Activated CD4-positive, alpha-beta T cell treated with anti-CD3 and anti-CD28 coated beads, Interleukin-2, amount 10 ng/mL, durations not matched to agents 7 days and 5 days (primary cell): ENCODE measurements at places on chromosomes 16 and 17. TPM values are rescaled to one million over a fixed set of nuclear protein-coding genes. Genes with fewer than 3 reads are reported as not detected.

DNA sequence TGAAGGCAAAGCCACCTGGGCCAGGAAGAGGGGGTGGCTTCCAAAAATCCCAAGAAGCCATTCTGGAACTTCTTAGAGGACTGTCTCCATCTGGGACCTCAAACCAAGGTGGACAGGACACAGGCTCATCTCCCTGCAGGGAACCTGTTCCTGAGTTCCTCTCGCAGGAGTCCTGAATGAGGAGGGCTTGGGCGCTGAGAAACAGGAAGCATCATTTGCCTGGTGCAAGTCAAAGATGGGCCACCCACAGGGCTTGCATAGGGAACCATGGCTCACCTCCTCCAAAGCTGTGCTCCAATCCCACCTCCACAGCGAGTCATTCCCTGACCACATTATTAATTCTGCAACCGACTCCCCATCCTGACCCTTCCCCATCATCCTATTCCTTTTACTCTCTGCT is 55.0 kb upstream of the RPL38 start:
- no peak for DNase-seq
- H3K4me1 ChIP-seq: no peaks in the 10 kb centered on the region
- no peak overlapping the region for H3K4me3 ChIP-seq
- no peaks in the 10 kb centered on the region for H3K36me3 ChIP-seq

DNA sequence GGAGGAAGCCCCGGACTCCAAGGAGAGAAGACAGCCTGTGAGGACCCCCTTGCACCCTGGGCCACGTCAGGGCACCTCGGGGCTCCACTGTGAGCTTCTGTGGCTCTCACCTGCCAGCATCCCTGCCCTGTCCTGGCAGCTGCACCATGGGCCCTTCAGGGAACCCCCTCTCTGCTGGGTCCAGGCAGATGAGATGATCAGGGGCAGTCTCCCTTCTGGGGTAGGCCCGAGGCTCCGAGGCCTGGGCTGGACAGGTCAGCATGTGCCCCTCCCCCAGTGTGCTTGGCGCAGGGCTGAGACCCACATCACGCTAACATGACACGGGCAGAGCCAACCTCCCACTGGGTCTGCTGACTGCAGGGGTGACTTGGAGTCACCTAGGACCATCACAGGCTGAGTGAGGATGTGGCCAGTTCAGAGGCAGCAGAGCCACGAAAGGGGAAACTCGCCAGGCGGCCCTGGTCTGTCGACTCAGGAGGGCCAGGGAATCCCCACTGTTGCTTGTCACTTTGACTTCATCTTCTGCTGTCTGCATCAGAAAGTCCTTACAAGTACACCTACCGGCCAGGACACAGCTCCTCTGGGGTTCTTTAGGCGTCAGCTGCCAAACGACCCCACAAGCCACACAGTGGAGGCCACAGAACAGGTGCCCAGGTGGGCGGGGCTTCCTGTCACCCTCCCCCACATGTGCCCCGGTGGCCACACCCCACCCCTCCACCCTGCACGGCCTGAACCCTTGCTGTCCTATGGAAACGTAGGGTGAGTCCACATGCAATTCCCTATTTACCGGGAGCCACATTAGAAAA is 2.2 kb downstream of the GALNS start:
- no peak overlapping the region for H3K27ac ChIP-seq
- peak overlapping the region; percentile 60 for H3K4me3 ChIP-seq
- peak; percentile 13 for DNase-seq
- H3K27me3 ChIP-seq: no peaks in the 10 kb centered on the region
- H3K36me3 ChIP-seq: peaks cover 10% of the 10 kb centered on the region

GRCh38 chr17:63035271-63035670 is 69.2 kb downstream of the TANC2 start:
- no peak overlapping the region for H3K4me3 ChIP-seq
- DNase-seq: no peak

- no peaks in the 10 kb centered on the region for H3K36me3 ChIP-seq
- no peak overlapping the region for H3K27ac ChIP-seq
- DNase-seq: no peak
- H3K4me1 ChIP-seq: peaks cover 8% of the 10 kb centered on the region
- peaks cover 3% of the 10 kb centered on the region for H3K27me3 ChIP-seq
- no peak overlapping the region for H3K4me3 ChIP-seq
Observed at GRCh38 chr17:19742495-19742894, 5.6 kb downstream of the ALDH3A1 start.

- H3K4me3 ChIP-seq: no peak overlapping the region
- peak overlapping the region; percentile 46 for H3K27ac ChIP-seq
- H3K27me3 ChIP-seq: no peaks in the 10 kb centered on the region
- peak; percentile 21 for DNase-seq
- peaks cover 46% of the 10 kb centered on the region for H3K4me1 ChIP-seq
Observed at GRCh38 chr16:31265329-31266245, 5.8 kb downstream of the ITGAM start.

DNA sequence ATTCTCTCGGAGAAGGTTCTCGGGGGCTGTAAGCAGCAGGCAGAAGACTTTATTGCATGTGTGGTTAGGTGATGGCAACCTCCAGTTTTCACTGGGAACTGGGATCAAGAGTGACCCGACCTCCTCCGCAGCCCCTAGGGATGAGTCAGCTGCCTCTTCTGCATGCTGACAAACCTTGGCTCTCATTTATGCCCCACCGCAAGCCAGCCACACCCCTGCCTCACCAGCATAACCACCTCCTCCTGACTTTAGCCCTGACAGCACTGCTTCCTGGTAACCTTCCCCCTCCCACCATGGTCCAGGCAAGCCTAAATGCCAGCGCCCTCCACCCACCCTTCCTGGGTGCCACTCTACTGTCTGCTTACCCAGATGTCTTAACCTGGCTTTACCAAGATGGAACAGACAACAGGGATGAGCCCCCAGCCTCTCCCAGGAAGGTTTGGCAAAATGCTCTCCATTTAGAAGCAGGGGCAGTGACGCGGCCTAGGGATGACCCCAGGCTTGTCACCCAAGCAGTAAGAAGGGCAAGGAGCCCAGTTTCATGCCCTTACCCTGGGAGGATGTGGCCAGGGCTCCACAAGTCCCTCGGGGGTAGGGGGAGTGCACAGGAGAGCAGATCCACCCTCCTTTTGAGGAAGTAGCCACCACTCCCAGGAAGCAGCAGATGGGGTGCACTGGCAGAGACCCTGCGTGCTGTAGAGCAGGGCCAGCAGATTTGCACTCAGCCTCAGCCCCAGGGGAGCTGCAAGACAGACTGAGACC is 73.5 kb downstream of the GOSR1 start:
- H3K36me3 ChIP-seq: no peaks in the 10 kb centered on the region
- H3K4me3 ChIP-seq: no peak overlapping the region
- DNase-seq: no peak
- H3K27ac ChIP-seq: no peak overlapping the region
- no peaks in the 10 kb centered on the region for H3K27me3 ChIP-seq

- H3K27me3 ChIP-seq: peaks cover 1% of the 10 kb centered on the region
- DNase-seq: no peak
- H3K4me3 ChIP-seq: no peak overlapping the region
- peaks cover 3% of the 10 kb centered on the region for H3K4me1 ChIP-seq
Observed at GRCh38 chr16:58485184-58485887, 14.6 kb upstream of the NDRG4 start.

- H3K27ac ChIP-seq: peak overlapping the region; percentile 36
- no peaks in the 10 kb centered on the region for H3K36me3 ChIP-seq
- H3K27me3 ChIP-seq: peaks cover 4% of the 10 kb centered on the region
- DNase-seq: no peak
Observed at GRCh38 chr16:85452364-85453193, 160.5 kb upstream of the GSE1 start.

DNA sequence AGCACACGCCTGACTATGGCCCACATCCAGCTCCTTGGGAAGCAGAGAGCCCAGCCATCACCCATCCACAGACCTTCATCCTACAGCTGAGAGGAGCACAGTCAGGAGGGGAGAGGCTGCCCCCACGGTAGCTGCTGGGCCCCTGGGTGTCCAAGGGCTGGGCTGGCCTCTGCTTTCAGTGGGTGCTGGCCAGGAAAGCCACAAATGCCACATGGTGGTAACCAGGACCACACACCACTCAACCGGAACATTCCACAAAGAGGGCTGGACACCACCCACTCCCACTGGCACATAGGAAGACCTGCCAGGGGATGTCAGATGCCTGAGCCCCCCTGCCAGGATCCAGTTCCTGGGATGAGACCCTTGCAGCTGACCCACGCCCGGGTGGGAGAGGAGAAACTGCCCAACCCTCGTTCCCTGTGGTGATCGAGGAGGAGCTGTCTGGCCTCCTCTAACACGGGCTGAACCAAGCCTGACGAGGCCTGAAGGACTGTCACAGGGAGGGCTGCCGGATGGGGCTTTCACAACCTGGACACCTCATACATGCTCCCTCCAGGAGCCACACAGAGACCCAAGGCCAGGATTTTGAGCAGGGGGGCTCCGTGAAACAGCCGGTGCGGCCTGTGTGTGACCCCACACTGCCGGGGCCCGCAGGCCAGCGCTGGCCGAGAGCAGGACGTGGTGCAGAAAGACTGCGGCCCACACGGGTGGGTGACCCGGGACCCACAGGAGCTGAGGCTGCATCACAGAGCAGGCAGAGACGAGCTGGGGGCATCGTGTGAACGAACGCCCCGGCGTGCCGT is 30.7 kb downstream of the PIEZO1 start:
- H3K4me3 ChIP-seq: no peak overlapping the region
- H3K4me1 ChIP-seq: peaks cover 16% of the 10 kb centered on the region
- no peaks in the 10 kb centered on the region for H3K36me3 ChIP-seq
- no peaks in the 10 kb centered on the region for H3K27me3 ChIP-seq
- no peak overlapping the region for H3K27ac ChIP-seq

GRCh38 chr17:48510761-48511604 is 19.8 kb downstream of the HOXB1 start:
- peak; percentile 67 for DNase-seq
- H3K4me1 ChIP-seq: peaks cover 61% of the 10 kb centered on the region
- H3K4me3 ChIP-seq: peak overlapping the region; percentile 39
- peaks cover 52% of the 10 kb centered on the region for H3K27me3 ChIP-seq
- peak overlapping the region; percentile 88 for H3K27ac ChIP-seq
- H3K36me3 ChIP-seq: peaks cover 8% of the 10 kb centered on the region

Gene MYH8
- not detected for total RNA-seq

Gene IGSF6
- 0.25 TPM for total RNA-seq

Gene BIRC5
- total RNA-seq: 117 TPM

Gene KRT36
- total RNA-seq: not detected

Gene PPL
- not detected for total RNA-seq

Gene VPS9D1
- total RNA-seq: 13.4 TPM
